ENCODE measurements at places on chromosomes 1 and 21. TPM values are rescaled to one million over a fixed set of nuclear protein-coding genes. Genes with fewer than 3 reads are reported as not detected.

GRCh38 chr1:29453502-29454240, 217.3 kb downstream of the PTPRU start:
- H3K27me3 ChIP-seq: peaks cover 11% of the 10 kb centered on the region
- no peak overlapping the region for H3K4me3 ChIP-seq
- no peaks in the 10 kb centered on the region for H3K4me1 ChIP-seq
- no peaks in the 10 kb centered on the region for H3K36me3 ChIP-seq
- ATAC-seq: no peak

The CLCA1 gene
- not detected for total RNA-seq

GRCh38 chr1:228740543-228741317, 5.5 kb downstream of the RHOU start:
- no peaks in the 10 kb centered on the region for H3K4me1 ChIP-seq
- no peaks in the 10 kb centered on the region for H3K27me3 ChIP-seq
- H3K36me3 ChIP-seq: peaks cover 12% of the 10 kb centered on the region
- H3K27ac ChIP-seq: no peak overlapping the region
- no peak overlapping the region for H3K4me3 ChIP-seq

The DDX59 gene
- total RNA-seq: 23.6 TPM

- H3K4me3 ChIP-seq: no peak overlapping the region
- H3K27ac ChIP-seq: no peak overlapping the region
- no peaks in the 10 kb centered on the region for H3K4me1 ChIP-seq
- H3K27me3 ChIP-seq: peaks cover 8% of the 10 kb centered on the region
These were observed 332.4 kb downstream of the CAMTA1 start for GRCh38 chr1:7117399-7118281.
